ENCODE measurements at places on chromosomes 1 and 21.
A peak's percentile ranks its signal among the peaks of the same experiment; 100 is the strongest.

DNA sequence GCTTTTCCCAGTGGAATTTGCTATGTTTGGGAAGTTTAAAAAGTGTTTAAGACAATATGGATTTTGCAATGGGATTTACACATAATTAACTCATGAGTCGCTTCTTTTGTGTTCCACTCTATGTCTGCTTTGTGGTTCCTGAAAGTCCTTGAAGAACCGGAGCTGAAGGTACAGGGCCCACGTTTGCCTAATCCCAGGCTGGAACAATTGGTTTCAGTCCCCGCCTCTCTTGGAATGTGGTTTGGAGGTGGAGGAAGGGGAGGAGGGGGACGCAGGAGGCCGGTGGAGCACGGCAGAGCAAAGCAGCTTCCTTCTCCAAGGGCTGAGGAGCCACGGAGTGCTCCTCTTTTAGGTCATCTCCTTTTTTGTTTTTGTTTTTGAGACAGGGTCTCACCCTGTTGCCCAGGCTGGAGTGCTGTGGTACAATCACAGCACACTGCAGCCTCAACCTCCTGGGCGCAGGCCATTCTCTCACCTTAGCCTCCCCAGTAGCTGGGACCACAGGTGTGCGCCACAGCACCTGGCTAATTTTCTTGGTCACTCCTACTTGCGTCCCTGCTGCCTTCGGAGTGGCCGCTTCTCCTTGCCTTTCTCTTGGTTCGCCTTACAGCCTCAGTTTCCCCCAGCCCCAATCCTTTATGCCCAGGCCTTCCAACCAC is 129.5 kb upstream of the ERRFI1 start:
- DNase-seq: no peak

GRCh38 chr1:8398677-8399076 is 80.8 kb downstream of the SLC45A1 start:
- no peak for DNase-seq

- peak; percentile 77 for DNase-seq
Measured at GRCh38 chr1:154759196-154759595, 110.9 kb downstream of the KCNN3 start.

- DNase-seq: no peak
Measured at GRCh38 chr1:22717037-22717760, 6.6 kb downstream of the EPHB2 start.

DNA sequence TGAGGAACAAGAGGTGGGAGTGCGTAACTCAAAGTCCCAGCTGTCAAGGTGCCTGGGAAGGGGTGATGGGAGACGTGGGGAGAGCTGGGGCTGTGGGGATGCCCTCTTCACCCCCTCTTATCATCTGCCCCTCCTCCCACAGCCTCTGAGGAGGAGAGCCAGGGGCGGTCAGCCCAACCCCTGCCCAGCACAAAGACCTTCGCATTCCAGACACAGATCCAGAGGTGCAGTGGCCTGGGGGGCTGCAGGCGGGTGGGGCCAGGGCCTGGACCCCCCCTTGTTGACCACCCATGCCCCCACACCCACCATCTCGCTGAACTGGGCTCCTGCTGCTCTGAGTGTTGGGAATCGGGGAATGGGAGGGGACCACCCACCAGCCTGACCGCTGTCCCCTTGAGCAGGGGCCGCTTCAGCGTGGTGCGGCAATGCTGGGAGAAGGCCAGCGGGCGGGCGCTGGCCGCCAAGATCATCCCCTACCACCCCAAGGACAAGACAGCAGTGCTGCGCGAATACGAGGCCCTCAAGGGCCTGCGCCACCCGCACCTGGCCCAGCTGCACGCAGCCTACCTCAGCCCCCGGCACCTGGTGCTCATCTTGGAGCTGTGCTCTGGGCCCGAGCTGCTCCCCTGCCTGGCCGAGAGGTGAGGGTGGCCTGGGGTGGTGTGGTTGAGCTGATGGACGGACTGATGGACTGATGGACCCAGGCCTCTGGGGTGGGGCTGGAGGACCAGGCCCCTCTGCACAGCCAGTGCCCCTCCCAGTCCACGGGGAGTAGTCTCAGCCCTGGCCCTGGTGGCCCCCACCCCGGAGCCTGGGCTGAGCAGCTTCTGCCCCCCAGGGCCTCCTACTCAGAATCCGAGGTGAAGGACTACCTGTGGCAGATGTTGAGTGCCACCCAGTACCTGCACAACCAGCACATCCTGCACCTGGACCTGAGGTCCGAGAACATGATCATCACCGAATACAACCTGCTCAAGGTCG is 29.7 kb downstream of the TRIM11 start:
- no peak for DNase-seq

DNA sequence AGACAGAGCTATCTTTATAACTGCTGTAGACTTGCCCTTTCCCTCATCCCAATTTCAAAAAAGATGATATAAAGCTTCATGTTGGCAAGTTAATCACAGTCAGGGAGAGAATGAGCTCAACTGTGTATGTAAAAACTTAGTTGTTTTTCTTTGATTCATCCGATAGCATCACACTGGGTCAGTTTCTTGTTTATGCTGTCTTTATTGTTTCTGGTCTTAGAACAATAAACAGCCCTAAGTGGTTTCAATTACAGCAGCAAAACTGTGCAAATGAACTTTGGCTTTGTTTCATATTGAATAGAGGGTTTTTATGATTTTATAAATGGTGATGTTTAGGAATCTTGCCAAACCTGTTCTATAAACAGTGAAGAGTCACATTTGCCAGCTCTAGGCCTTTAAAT is 423.8 kb upstream of the CXADR start:
- DNase-seq: no peak

- no peak for DNase-seq
Measured at GRCh38 chr1:216903382-216903740, 180.1 kb upstream of the ESRRG start.

GRCh38 chr1:99811747-99812146 is 38.4 kb upstream of the AGL start:
- no peak for DNase-seq

GRCh38 chr1:234975122-234975940 is 153.3 kb downstream of the TOMM20 start:
- no peak for DNase-seq

- DNase-seq: no peak
Measured at GRCh38 chr1:216222288-216222687, 201.0 kb downstream of the USH2A start.

DNA sequence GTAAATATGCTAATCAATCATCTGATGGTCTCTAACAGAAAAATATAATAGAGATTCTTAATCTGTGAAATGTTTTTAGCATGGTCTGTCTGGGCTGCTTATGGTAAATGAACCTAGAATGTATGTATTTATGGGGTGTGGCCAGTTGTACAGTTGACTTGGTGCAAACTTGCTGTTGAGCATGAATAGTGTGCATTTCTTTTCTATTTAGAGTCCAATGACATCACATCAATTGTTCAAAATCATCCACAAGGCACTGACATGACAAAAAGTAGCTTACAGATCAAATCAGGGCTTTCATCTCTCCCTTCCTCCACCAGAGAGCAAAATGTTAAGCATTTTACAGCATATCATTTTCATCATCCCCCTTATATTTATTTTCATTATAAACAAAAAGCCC is 1010.3 kb downstream of the KCNT2 start:
- no peak for DNase-seq

GRCh38 chr1:210654176-210654981 is 325.7 kb downstream of the HHAT start:
- peak; percentile 4 for DNase-seq

- no peak for DNase-seq
Measured at GRCh38 chr1:30652152-30652841, 71.1 kb downstream of the MATN1 start.

- DNase-seq: no peak
Measured at GRCh38 chr1:29052941-29053340, 70.8 kb downstream of the TMEM200B start.

DNA sequence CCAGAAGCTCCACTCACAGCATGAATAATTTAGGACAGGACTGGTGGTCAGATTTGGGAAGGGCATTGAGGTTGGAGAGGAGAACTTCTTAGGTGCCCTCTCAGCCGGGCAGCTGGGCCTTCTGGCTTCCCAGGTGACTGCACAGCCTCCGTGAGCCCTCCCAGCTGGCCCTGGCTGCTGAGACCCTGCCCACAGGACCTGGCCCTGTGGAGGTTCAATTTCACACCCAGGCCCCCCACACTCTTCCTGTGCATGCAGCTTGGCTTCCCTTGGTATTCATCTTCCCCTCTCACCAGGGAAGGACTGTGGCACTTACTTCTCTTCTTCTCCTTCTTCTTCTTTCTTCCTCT is 50.6 kb downstream of the NDUFS5 start:
- DNase-seq: no peak

GRCh38 chr1:113057006-113057405 is 16.0 kb upstream of the LRIG2 start:
- no peak for DNase-seq

DNA sequence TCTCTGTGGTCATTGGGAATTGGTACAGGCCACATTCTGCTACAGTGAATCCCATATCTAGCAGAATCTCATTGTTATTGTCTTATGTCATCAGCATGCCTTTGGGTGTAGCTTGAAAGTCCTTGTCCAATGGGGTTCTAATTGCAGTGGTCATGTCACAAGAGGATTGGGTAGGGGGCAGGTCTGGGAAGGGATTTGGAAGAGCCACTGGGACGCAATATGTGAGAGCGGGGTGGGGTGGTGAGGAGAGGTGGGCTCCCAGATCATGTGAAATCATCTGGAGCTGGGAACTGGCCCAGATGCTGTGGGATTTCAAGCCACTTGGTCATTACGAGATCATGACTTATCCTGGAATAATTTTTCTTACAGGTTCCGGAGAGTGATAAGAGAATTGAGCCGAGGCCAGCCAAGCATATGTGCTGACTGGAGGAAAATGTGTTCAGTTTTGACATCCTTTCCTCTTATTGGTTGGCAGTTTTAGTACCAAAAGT is 16.3 kb downstream of the CNIH3 start:
- no peak for DNase-seq
